HAP-1 (cell line): ENCODE measurements at places on chromosomes 3 and 15.

- no peak for DNase-seq
Observed at GRCh38 chr3:162052636-162053035, 556.0 kb downstream of the OTOL1 start.

- DNase-seq, result no peak
Observed at GRCh38 chr3:76668653-76669052, 371.2 kb upstream of the ROBO2 start.

GRCh38 chr3:99269606-99270351 lies 368.3 kb upstream of the DCBLD2 start:
- no peak for DNase-seq

- no peak for DNase-seq
Observed at GRCh38 chr3:100516838-100517237, 24.4 kb downstream of the TMEM45A start.

- DNase-seq, result no peak
Observed at GRCh38 chr3:49530231-49530630, 24.0 kb upstream of the BSN start.

DNA sequence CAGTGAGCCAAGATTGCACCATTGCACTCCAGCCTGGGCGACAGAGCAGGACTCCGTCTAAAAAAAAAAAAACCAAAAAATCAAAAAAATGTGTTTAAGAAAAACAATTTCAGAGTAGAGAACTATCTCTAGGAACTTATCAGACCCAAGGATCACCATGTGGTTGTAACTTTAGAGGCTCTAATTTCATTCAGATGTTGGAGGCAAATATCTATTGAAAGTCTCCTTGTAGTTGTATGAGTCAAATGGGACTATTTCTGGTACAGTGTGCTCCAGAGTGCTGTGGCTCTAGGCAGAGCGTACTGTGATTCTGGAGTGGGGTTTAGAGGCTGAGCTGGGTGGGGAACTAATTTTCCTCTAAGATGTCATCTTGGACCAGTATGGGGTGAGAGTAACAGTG lies 398.7 kb downstream of the SHQ1 start:
- no peak for DNase-seq

DNA sequence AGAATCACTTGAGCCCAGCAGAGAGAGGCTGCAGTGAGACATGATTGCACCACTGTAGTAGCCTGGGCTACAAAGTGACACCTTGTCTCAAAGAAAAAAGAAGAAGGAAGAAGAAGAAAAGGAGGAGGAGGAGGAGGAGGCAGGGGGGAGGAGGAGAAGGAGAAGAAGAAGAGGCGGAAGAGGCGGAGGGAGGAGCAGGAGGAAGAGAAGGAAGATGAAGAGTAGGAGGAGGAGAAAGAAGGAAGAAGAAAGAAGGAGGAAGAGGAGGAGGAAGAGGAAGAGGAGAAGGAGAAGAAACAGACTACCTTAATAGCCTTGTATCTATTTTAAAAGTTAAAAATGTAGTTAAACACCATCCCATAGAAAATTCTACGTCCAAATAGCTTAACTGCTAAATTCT lies 19.1 kb upstream of the ARF4 start:
- no peak for DNase-seq

DNA sequence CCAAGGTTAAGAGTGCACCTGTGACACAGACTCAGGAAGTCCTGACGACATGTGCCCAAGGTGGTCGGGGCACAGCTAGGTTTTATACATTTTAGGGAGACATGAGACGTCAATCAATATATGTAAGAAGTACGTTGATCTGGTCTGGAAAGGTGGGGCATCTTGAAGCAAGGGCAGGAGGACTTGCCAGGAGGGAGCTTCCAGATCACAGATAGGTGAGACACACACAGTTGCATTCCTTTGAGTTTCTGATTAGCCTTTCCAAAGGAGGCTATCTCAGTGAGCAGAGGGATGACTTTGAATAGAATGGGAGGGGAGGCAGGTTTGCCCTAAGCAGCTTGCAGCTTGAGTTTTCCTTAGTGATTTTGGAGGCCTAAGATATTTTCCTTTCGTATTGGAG lies 257.4 kb downstream of the CGGBP1 start:
- no peak for DNase-seq

DNA sequence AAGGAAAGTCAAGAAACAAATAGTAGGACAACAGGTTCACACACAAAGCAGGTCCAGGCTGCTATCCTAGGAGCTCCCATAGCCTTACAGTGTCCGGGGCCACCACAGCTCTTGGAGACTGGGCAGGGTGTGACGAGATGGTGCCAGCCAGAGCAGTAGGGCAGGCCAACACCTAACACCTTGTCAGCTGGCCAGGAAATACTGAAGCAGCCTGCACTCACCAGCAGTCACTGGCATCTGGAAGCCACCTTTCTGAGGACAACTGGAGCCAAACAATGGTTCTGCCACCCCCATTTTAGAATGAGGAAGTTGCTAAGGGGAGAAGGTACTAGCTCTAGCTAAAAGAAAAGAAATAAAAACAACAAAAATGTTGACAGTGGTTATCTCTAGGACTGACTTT lies 47.2 kb downstream of the CCDC12 start:
- no peak for DNase-seq

GRCh38 chr3:185709251-185709955 lies 115.4 kb downstream of the IGF2BP2 start:
- no peak for DNase-seq

GRCh38 chr3:139534455-139534812 lies 5.1 kb downstream of the RBP1 start:
- peak; percentile 46 for DNase-seq

GRCh38 chr3:87088430-87088992 lies 97.6 kb upstream of the VGLL3 start:
- DNase-seq, result no peak

GRCh38 chr3:24709956-24710355 lies 215.3 kb upstream of the THRB start:
- no peak for DNase-seq

- DNase-seq, result no peak
Observed at GRCh38 chr3:175267561-175267960, 408.4 kb downstream of the NAALADL2 start.

GRCh38 chr3:1272546-1273265 lies 179.9 kb downstream of the CNTN6 start:
- no peak for DNase-seq

DNA sequence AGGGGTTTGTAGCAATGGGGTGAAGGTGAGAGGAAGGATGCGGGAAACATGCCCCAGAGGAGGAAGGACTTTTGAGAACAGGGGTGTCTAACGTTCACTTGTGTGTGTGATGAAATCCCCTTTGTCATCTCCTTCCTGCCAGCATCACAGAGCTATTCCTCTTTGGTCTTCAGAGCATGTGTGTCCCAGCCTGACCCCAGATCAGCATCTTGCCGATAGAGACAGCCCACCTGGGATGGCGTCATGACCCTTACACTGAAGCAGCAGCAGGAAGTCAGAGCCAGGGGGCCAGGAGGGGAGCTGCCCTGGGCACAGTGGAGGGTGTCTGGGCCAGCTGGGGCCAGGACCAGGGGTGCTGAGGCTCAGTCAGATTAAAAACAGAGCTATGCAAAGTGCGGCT lies 29.9 kb upstream of the GRIP2 start:
- no peak for DNase-seq

DNA sequence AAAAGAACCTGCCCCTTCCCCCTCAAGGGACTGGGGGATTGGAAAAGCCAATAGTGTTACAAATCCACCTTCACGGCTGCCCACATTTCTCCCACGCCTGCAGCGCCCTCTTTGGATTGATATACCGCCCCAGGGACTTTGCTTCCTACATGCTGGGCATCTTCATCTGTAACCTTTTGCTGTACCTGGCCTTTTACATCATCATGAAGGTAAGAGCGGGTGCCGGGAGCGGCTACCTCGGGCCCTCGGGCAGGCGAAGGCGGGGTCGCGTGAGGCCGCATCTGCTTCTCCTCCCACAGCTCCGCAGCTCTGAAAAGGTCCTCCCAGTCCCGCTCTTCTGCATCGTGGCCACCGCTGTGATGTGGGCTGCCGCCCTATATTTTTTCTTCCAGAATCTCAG lies 73.1 kb downstream of the USF3 start:
- peak; percentile 14 for DNase-seq

GRCh38 chr15:72591361-72591760 lies 63.1 kb upstream of the GOLGA6B start:
- DNase-seq, result no peak

DNA sequence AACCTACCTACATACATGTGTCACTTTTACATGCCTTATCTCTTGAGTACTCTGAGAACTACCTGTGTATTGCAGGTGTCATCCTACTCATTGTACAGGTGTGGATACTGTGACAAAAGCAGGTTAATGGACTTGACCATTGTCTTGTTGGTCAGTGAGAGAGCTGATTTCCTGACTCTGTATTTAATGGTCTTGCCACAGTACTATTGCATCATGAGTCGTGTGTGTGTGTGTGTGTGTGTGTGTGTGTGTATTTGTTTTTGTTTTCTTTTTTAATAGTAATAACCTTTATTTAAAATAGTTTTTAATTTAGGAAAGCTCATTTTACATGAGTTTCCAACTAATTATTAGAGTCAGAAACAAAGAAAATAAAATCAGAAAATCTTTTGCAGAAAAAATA lies 7.7 kb downstream of the SELENOT start:
- DNase-seq, result no peak

DNA sequence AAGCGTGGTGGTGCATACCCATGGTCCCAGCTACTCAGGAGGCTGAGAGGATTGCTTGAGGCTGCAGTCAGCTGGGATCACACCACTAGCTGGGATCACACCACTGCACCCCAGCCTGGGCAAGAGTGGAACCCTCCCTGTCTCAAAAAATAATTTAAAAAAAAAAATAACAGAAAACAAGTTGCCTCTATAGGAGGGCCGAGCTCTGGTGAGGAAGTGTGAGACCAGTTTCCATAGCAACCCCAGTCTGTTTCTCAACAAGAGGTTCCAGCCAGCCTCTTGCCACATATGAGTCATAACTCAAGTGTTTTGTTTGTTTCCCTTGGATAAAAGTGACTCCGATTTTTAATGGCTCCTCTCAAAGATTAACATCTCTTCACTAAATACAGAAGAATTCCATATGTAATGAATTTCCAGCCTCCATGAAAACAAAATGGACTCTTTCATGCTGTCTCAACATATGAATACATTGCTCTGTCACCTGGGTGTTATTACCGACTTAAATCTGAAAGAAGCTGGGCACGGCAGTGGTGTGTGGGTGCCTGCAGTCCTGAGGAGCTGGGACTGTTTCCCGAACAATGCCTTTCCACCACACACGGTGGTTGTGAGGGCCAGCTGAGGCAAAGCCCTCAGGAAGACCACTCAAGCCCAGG lies 19.7 kb downstream of the TMEM43 start:
- peak; percentile 83 for DNase-seq

GRCh38 chr15:42144841-42145375 lies 11.5 kb downstream of the PLA2G4F start:
- DNase-seq, result no peak

- DNase-seq, result no peak
Observed at GRCh38 chr15:25678500-25678855, 184.6 kb downstream of the ATP10A start.

GRCh38 chr15:37220949-37221670 lies 120.8 kb upstream of the MEIS2 start:
- DNase-seq, result no peak

- peak; percentile 35 for DNase-seq
Observed at GRCh38 chr15:56910801-56911200, 7.6 kb upstream of the TCF12 start.

DNA sequence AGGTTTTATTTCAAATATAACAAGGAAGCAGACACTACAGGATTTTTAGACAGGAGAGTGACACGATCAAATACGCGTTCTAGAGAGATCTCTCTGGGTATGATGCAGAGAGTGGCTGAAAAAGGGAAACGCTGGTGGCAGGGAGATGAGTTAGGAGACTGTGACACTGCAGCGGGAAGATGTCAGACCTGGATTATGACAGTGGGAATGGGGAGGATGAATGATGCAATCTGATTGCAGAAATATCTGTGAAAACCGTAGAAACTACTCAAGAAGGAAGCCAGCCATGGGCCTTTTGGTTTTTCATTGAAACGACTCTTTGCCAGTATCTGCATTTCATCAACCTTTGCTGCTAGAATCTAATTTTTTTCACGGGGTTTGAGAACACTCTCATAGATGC lies 157.9 kb downstream of the FAM43A start:
- no peak for DNase-seq

DNA sequence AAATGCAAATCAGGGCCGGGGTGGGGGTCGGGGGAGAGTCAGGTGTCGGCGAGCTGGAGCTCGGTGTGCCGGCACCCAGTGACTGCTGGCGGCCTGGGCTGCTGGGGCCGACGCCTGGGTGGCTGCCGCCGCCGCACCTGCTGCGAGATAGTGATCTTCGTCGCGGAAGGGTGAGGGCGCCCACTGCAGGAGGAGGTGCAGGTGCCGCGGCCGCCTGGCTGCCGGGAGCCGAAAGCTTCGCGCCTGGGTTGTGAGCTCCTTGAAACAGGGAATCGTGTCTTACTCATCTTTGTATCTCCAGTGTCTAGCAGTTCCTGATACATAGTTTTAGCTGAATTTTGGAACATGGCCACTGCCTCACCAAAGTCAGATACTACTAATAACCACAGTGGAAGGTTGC lies 64.0 kb upstream of the CPOX start:
- DNase-seq, result peak; percentile 5

DNA sequence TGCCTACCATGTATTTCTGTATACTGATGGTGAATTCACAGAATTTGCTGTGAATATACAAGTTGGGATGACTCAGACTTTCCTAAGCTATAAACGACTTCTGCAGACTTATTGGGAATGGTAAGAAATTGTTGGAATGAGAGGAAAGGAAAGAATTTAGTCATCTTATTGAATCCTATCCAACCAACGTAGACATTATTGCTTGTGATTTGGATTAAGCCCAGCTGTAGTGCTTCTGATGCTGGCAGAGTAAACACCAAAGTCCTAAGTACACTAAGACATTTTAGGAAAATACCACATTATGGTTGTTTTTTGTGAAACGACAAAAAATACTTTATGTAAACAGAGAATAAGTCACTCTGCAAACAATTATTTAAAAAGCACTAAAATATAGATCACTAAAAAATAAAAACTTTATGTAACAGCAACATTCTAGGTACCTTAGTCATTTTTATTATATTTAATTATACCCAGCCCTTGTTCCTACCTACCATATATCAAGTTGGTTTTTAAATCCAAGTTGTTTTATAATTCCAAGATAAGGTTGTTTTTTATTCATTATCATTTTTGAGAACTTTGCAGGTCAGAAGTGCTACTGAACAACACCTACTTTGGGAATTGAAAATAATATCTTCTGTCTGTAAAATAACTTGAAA lies 99.2 kb upstream of the MLF1 start:
- no peak for DNase-seq

- peak; percentile 74 for DNase-seq
Observed at GRCh38 chr3:13040361-13041074, 32.7 kb downstream of the IQSEC1 start.

GRCh38 chr15:75206803-75207617 lies 5.3 kb downstream of the C15orf39 start:
- DNase-seq, result no peak

DNA sequence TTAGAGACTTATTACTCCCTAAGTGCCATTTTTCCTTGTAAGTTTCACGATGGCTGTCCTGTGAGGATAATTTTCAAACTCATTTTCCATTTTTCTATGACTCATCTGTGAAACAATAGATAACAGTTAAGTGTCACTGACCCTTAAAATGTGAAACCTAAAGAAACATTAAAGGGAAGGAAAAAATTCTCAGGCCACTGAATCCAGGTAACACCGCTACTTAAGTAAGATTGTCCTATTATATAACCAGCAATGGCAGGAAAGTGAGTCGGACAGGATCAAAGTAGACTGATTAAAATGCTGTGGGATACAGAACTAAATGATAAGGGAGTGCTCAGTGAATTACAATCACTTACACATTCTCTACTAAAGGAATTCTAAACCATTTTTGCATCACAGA lies 12.4 kb downstream of the PLD1 start:
- DNase-seq, result no peak
